ENCODE measurements at places on chromosomes 4 and X.

DNA sequence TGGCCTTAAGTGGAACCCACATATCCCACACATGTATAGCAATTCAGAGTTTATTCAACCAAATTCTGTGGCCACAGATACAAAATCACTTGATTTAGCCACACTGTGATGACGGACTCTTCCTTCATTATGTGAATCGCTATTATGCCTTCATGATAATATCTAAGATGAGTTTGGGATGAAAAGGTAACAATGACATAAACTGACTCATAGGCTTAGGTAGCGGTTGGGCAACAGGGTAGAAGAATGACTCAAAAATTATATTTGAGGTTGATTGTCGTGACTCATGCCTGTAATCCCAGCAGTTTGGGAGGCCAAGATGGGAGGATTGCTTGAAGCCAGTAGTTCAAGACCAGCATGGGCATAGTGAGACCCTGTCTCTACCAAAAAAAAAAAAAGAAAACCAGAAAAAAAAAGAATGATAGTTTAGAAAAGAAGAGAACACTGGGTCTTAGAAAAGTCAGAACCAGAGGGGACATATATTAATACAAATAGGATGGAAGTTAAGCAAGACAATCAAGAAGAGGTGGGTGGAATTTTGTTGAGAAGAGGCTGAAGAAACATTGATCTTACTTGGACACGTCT is 70.4 kb upstream of the USP9X start:
- no peak for DNase-seq

- no peak for DNase-seq
Measured at GRCh38 chrX:31063114-31063513, 8.7 kb downstream of the FTHL17 start.

DNA sequence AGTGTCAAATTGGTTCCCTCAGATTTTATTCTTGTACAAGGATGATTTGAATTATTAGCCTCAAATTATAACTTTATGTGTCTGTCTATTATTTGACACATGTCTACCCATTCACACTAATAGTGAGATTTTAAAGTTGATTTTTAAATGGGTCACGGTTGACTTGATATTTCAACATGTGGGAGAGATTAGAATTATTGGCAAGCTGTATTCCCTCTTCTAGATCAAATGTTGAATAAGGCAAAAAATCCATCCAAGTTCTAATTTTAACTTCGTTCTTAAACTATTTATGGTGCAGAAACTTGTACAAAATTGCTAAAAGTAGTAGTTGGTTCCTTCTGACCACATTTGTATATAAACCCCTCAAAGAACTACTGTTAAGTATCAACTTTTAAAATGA is 1498.0 kb downstream of the STIM2 start:
- DNase-seq, result no peak

DNA sequence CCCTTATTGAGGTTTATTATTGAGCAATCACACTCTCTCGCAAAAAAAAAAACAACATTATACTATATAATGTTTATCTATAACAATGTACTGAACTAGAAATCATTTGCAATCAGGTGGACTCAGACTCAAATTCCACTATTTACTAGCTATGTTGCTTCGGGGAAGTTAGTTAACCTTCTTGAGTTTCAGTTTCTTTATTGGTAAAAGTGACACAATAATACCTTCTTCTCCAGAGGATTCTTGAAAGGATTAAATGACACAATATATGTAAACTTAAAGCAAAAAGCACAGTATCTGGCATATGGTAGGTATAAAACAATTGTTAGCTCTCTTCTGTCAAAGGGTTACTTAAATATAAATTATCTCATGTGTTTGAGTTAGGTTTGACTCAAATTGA is 31.5 kb upstream of the HDAC8 start:
- no peak for DNase-seq

GRCh38 chr4:151753056-151753455 is 7.8 kb downstream of the GATB start:
- DNase-seq, result no peak

- DNase-seq, result no peak
Measured at GRCh38 chr4:92483341-92483740, 179.6 kb downstream of the GRID2 start.

DNA sequence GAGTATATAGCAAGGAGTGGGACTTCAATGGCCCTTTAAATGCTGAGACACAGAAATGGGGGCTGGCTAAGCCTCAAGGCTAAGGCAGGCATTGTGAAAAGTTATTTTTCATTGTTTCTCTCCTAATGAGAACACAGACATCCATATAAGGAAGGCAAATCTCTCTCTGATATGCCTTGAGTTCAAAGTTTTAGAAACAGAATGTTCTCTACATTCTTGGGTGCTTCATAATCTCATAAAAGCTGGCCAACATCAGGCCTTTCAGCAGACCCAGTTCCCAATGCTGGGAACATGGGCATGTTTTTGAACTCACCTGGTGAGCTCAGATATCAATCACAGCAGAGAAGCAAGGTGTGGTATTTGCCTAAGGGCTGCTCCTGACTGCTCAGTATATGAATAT is 19.4 kb upstream of the RAB40A start:
- DNase-seq, result no peak

- DNase-seq, result no peak
Measured at GRCh38 chrX:73868916-73869315, 305.9 kb downstream of the CHIC1 start.

DNA sequence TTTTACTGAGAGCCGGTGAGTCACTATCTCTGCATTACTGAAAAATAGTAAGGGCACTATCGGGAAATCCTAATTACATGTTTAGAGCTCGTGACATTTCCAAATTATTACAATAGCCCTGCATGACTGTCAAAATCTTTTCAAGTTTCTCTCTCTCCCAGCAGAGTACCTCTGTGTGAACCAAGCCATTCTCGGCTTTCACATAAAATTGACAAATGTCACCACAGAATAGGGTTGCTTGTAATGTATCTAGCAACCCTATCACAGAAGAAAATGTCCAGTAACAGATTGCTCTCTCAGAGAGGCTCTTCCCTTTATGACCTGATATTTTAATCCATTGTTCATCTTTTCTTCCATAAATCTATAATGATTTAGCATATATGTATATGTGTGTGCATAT is 144.8 kb upstream of the GNPDA2 start:
- DNase-seq, result no peak

All from A673 (cell line).